ENCODE measurements at places on chromosomes 16 and 17.

DNA sequence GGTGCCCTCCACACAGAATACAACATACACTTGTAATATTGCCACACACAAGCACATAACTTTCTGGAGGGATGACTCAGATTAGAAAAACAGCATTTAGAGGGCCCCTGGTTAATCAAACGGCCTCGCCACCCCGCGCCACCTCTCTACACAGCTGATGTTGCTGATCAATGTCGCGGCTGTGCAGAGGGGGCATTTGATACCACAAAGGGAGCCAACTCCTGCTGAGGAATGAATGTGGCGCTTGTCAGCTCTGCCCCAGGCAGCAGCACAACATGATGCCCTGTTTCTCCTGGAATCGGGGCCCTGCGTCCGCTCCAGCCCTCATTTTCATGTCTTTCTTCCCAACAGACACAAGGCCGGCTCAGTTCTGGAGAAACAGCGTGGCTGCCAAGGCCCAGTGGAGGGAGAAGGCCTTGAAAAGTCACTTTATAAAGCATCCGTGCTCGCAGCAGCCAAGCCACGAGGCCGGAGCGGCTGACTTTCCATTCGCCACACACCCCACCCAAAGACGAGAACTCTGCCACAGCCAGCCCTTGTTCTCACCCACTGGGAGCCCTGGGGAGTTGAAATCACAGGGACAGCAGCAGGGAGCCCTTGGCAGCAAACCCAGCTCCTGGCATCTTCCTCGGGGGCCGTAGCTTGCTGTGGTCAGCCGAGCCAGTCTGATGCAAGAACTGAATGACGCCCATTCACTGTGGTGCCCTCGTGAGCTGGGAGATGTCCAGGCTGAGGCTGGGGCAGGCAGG is 65.6 kb downstream of the XYLT1 start:
- no peak for DNase-seq

- DNase-seq: no peak
Observed at GRCh38 chr17:8893621-8894201, 26.2 kb upstream of the PIK3R6 start.

- DNase-seq: no peak
Observed at GRCh38 chr17:37338847-37339246, 36.9 kb upstream of the C17orf78 start.

DNA sequence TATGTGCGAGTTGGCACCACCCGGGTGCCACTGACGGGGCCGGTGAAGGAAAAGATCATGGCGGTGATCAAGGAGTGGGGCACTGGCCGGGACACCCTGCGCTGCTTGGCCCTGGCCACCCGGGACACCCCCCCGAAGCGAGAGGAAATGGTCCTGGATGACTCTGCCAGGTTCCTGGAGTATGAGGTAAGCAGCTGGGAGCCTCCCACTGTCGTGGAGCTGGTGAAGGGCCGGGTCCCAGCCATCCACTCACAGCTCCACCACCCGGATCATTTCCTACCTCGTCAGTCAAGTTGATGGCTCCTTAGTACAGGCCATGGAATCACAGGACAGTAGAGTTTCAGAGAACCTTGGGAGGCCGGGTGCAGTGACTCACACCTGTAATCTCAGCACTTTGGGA is 20.0 kb downstream of the ATP2A1 start:
- no peak for DNase-seq

GRCh38 chr16:79613009-79613408 is 12.5 kb upstream of the MAF start:
- no peak for DNase-seq

GRCh38 chr17:80469667-80470066 is 6.7 kb downstream of the NPTX1 start:
- DNase-seq: no peak

- no peak for DNase-seq
Observed at GRCh38 chr16:177981-178667, 1.6 kb downstream of the HBA1 start.

DNA sequence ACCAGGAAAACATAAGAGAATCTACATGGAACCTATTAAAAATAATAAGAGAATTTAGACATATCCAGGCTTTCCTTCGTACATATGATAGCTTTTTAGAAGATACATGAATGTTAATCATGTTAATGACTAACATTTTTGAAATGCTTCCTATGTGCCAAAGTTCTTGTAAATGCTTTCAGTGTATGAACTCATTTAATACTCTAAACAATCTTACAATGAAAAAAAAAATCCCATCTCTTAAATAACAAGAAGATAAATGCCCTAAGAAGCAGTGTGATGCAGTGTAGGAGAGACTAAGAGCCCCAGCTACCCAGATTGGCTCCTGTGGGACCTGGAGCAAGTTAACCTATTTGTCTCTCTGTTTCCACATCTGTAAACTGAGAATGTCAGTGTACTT is 220.4 kb upstream of the MYOCD start:
- no peak for DNase-seq

- DNase-seq: no peak
Observed at GRCh38 chr17:10087355-10087754, 111.1 kb downstream of the GAS7 start.

DNA sequence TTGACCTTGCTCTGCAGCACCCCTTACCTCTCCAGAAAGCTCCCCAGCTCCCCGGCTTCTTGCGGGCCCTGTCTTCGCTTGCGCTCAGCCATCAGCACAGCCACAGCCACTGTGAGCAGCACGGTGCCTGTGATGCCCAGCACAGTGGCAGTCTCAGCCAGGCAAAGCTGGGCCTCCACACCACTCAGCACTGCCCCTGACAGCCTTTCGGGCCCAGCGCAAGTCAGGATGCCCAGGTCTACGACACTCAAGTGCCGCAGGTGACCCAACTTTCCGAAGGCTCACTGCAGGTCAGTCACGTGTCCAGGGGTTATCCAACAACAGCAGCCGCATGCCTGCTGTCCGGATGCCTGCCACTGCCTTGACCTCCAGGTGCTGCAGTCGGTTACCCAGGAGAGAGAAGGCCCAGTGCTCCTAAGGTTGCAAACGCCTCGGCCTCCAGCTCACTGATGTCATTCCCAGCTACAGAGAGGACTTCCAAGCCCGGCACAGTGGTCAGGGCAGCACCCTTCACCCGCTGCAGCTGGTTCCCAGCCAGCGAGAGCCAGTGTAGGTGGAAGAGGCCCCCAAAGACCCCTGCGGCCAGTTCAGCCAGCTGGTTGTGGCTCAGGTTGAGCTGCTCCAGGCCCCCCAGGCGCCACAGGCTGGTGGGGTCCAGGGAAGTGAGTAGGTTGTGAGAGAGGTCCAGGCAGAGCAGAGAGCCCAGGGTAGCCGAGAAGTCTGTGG is 8.9 kb upstream of the TMEM101 start:
- no peak for DNase-seq

DNA sequence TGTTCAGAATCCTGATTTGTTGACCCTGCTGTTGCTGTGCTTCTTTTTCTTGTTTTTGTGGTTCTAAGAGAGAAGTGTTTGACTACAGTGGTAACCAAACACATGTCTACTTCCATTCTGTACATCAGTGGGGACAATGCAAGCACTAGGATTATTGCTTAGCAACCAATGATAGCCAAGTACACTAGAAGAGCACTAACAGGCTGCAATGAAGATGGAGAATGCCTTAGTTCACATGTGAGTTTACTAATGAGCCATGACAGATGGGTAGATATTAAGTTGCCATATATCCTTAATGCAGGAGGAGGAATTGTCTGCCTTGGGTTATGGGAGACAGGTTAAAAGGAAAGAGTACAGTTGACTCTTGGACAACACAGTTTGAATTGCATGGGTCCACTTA is 8.3 kb downstream of the EFCAB5 start:
- no peak for DNase-seq

DNA sequence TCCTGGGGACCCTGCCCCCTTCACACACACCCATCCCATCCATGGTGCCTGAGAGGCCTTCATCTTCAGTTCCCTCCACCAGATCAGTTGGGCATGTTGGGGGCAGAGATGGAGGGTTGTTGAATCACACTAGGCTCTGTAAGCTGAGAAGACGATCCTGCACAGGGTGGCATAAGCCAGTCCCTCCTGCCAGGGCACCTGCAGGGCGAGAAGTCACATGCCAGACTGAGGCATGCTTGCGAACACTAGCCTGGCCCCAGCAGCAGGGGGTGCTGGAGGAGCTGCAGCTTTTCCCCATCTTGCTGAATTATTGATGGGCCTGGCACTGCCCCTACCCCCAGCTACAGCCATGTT is 6.1 kb upstream of the TBX2 start:
- no peak for DNase-seq

DNA sequence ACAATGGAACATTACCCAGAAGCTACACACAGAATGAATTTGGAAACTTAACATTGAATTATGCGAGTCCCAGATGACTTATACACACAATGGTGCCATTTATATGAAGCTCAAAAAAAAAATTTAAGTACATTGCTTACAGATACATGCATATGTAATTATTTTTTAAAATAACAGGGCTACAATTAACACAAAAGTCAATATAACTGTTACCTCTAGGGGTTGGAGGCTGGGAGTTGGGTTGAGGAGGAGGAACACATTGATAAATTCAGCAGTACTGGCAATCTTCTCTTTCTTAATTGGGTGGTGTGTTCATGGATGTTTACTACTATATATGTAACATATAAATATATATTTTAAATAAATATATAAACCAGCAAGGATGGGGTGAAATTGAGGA is 1.1 kb downstream of the ZNF23 start:
- no peak for DNase-seq

GRCh38 chr16:1295465-1295864 is 14.0 kb upstream of the UBE2I start:
- no peak for DNase-seq

DNA sequence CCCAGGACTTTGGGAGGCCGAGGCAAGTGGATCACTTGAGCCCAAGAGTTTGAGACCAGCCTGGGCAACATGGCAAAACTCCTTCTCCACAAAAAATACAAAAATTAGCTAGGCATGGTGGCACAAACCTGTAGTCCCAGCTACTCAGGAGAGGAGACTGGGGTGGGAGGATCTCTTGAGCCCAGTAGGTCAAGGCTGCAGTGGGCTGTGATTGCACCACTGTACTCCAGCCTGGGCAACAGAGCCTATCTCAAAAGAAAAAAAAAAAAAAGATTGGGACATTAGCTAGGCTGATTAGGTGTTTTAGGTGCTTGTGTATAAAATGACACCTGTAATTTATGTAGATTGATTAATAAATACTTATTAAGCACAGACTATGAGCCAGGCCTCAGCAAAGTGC is 10.1 kb downstream of the GFOD2 start:
- DNase-seq: no peak

- DNase-seq: no peak
Observed at GRCh38 chr16:67027046-67027445, 1.9 kb upstream of the CBFB start.

DNA sequence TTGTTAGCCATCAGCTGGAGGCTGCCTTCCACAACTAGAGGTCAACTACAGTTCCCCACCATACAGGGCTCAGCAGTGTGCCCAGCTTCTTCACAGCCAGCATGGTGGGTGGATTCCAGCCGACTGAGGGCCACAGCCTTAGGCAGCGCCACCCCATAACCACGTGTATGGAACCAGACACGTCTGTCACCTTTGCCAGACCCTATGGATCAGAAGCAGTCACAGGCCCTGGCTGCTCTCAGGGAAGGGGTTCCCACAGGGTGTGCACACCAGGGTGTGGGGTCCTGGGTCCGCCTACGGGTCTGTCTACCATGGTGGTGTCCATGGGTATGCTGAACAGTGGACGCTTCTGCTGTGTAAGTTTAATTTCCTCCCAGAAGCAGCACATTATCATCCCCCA is 265.0 kb upstream of the FOXF1 start:
- DNase-seq: no peak

DNA sequence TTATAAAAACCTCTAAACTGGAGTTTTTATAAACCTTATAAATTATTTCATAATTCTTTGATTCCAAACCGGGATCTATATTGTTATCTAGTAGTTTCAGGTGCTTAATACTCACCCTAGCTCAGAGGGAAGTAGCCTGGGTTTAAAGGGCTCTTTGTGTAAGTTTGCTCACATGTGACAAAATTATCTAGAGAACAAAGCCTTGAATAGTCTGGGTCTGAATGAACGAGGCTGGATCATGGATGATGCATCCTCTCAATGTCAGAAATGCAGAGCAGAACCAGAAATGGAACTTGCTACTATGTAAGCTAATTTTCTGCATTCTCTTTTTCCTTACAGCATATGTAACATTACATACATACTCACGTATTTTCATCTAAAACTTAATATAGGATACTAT is 103.9 kb upstream of the NETO2 start:
- DNase-seq: no peak

DNA sequence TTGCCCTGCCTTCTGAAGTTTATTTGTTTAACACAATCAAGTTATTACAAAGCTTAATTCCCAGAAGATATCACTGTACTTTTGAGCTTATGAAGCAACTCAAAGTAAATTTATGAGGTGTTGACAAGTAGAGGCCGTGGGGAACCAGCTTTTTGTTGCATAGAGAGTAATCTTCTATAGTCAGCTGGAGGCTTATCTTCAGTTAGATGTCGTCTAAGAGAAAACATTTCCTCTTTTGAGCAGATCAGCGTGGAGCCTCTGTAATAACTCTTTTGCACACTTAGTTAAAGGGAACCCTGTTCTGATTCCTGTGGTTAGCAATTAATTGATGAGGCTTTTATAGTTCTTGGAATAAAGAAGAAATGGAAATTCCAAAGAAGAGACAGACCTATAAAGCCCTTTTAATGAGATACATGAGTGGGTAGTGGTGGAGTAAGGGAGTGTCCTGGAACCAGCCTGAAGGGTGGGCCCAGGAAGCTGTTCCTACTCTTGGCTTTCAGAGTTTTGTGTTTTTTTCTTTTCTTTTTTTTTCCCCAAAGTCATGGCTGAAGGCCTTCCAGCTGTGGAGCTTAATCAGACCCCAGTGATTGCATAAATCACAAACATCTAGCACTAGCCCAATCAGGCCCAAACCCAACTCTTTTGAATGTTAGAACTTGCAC is 28.9 kb upstream of the MAP3K14 start:
- DNase-seq: no peak

DNA sequence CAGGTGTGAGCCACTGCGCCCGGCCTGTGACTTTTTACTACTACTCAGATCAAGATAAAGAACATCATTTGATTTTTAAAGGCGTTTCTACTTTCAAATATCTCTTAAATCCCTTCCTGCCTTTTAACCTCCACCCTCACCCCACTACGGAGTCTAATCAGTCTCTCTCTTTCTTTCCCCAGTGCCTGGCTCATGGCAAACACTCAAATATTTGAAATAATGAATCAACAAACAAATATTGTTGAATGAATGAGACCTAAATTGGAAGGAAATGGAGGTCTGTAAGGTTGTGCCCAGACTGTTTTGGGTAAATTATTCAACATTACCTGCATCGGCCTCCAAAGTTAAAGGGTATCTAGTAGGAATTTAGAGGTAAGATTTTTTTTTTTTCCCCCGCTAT is 14.7 kb downstream of the COPZ2 start:
- DNase-seq: no peak

DNA sequence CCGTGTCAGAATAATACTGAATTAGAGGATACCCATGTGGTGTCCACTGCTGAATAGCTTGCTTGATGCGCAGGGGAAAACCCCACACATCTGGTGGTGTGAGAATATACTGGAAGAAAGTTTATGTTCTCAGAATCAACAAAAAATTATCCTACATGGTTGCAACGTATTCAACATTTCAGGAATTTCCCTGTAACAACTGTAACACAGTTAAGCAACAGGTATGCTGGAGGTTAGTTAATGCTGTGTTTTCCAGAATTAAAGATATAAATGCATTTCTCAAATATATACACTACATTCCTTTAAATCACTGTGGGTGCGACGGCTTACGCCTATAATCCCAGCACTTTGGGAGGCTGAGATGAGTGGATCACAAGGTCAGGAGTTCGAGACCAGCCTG is 5.4 kb downstream of the CNOT1 start:
- no peak for DNase-seq
